ENCODE measurements at places on chromosomes 2 and 18.

- peak; percentile 41 for DNase-seq
Observed at GRCh38 chr2:165902934-165903333, 50.6 kb downstream of the TTC21B start.

DNA sequence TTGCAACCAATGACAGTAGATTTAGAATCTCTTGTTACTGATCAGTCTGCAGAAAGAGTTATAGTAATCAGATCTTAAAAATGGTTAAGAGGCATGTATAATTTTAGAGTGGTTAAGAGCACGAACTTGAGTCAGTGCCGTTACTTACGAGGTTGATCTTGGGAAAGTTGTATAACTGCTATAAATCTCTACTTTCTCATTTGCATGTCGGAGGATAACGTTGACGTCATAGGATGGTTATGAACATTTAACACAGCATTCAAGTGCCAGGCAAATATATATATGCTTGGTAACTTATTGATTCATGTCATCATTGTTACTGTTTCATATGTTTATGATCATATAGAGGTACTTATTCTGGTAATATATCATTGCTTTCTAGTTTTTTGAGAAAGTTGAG is 146.2 kb downstream of the ARHGAP28 start:
- no peak for DNase-seq

- DNase-seq = no peak
Observed at GRCh38 chr2:208529796-208530195, 123.2 kb downstream of the PTH2R start.

- no peak for DNase-seq
Observed at GRCh38 chr2:10163498-10164486, 41.3 kb downstream of the RRM2 start.

- peak; percentile 57 for DNase-seq
Observed at GRCh38 chr2:150643114-150643725, 155.8 kb upstream of the RND3 start.

DNA sequence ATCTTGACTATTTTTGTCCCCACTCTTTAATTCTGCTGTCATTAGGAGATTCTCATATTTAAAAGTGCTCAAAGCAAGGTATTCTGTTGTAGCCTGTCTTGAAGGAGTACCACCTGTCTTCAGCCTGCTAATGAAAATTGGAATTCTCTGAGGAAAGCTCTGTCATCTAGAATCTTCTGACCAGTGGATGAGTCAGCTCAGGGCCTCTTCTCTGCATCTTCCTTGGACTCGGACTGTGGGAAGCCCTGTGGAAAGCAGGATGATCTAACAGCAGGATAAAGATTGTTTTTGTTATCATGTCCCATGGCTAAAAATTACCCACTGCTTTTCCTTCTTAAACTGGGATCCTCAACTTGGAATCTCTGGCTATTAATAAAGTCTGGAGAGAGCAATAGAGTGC is 18.7 kb upstream of the TMEM200C start:
- DNase-seq = no peak

- no peak for DNase-seq
Observed at GRCh38 chr2:15278296-15278695, 282.8 kb downstream of the NBAS start.

GRCh38 chr2:144042751-144043150 is 477.2 kb downstream of the ZEB2 start:
- DNase-seq = no peak

GRCh38 chr18:72128649-72129048 is 415.5 kb downstream of the CBLN2 start:
- peak; percentile 11 for DNase-seq

DNA sequence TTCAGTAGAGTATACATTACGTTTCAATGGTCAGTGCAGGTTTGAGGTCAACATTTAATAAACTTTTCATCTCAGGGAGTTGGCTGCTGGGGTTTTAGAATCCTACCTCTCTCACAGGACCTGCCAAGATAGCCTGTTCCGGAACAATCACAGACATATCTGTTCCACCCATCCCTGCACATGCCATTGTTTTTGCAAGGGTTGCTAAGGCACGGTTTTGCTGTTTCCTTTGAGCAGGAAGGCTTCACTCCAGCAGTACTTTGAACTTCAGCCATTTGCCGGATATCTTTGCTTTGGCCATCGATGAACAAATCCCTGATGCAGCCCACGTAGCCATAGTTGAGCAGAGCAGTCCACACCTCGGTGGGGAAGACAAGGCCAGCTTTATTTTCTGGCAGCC is 493.8 kb downstream of the NRXN1 start:
- DNase-seq = no peak
